Mammary epithelial cell (primary cell): ENCODE measurements at places on chromosomes 7 and 10. TPM values are rescaled to one million over a fixed set of nuclear protein-coding genes. Genes with fewer than 3 reads are reported as not detected.

DNA sequence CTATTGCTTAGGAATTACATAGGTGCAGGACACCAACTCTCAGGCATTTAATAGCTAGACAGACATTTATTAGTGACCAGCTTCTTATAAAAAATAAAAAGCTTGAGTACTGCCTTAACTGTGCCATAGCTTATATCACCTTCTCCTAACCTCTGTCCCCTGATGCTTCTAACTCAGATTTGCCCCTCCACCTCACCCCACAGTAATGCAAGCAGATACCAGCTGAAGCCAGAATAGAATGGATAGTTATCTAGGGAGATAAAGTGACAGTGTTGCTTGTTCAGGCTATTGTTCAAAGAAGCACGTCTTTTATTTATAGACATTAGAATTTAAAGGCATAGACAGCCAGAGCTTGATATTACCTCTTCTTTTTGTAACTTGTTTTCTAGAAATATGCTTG is 99.6 kb upstream of the GLCCI1 start:
- no peak for DNase-seq

GRCh38 chr7:144027974-144028373 is 20.8 kb upstream of the OR2A5 start:
- no peak for DNase-seq

DNA sequence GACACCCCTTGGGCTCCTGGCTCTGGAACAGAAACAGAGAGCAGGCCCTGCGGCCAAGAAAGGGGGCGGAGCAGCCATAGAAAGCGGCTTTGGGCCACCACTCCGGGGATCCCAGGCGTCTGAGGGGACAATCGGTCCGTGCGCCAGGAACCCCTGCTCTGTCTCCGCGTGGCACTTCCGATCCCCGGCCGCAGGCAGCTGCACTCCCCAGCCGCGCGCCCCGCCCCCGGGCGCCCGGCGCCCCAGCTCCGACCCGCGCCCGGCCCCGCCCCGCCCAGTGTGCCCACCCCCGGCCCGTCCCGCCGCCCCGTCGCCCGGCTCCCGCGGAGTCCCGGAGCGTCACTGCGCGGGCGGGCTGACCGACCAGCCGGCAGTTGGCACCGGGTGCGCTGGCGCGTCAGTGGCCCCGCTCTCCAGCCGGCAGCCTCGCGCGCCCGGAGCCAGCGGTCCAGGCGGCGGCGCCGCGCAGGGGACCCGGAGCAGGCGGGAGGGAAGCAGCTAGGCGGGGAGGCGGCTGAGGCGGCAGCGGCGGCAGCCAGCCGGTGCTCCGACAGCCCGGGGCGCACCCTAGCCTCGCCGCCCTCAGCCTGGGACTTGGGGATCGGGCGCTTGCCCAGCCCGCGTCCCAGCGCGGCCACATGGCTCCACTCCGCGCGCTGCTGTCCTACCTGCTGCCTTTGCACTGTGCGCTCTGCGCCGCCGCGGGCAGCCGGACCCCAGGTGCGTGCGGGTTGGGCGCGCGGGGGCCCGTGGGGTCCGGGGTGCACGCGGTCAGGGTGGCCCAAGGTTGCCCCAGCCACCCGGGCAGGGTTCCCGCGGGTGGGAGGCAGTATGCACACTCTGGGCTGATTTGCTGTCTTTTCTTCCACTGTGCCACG is at the start of gene ADAMTS14:
Gene ADAMTS14 (plus strand): TSS at position 342 of the 878 bp plus-strand sequence. CDS start 297 bp downstream, at position 639.
- no peak for DNase-seq

DNA sequence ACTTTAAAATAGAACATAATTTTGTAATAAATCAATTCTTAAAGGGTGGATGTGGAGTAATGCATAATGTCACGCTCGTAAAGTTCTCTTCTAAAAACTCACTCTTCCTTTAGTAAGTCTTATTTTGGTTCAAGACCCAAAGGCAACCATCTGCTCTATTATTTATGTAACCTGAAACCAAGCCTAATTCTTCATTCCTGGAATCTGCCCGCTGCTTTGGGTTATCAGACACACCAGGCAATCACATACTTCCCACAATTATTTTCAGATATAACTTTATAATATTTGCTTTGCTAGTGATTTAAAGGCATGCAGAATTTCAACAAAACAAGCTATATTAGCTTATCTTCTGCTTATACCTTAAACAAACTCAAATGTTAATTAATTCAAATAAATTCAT is 39.0 kb downstream of the RAB11FIP2 start:
- no peak for DNase-seq

DNA sequence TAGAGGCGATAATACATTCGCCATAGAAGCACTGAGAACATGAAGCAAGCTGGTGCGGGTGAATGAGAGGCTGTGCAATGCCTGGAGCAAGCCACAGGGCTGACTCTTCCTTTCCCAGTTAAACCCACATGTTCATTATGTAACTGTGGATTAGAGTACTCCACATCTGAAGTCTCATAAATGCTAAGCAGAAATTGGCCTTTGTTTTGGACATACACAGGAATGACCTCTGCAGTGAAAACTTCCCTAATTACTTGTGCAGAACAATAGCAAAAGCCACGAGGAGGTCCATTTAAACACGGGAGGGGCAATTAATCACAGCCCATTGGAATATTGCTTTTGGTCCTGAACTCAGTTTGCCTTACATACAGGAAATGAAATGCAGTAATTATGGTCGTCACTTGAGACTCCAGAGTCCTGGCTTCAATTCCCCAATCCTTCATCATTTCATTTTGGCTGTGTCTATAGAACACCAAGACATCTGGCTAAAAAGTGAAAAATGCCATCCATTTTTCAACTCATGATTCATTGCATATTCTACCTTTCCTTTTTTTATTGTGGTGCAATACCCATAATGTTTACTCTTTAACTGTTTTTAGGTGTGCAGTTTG is 78.7 kb upstream of the CXCL12 start:
- DNase-seq = no peak

DNA sequence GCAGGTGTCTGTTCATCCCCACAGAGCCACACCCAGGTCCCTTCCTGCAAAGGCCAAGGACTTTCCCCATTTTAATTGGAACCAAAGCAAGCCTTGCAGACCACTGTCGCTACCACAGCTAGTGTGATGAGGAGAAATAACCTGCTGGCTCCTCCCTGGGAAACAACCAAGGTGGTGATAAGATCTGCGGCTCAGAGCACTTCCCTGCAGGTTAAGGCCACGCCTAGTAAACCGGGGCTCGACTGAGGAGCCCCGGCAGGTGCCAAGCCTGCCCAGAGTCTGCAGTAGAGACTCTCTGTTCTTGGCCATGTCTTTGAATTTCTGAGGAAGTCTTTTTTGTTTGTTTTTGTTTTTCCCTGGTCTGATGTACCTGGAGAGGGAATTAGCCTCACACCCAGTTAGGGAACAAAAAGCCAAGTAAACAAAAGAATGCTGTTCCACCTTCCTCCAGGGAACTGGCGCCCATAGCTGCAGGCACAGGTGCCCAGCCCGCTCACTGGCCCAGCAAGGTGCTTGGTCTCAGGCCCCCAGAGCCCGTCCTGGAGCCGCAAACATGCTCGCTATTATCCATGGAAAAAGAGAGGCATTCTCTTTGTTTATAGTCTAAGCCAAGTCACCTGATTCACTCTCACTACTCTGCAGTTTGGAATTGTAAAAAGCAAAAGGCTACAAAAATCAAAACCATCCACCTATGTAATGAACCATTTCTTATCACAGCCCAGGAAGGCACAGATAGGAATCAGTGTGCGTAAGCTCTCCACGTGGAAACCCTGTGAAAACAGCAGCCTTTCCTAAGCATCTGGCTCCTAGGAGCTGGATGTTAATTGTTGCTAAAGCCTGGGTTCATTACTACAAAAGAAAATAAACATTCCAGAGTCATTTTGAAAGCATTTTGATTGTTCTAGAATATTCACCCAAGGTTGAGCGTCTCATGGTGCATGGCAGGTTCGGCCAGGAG is 2.7 kb downstream of the GPR146 start:
- DNase-seq = no peak

- DNase-seq = peak; percentile 60
Observed at GRCh38 chr7:107725138-107725740, 18.7 kb upstream of the CBLL1 start.

DNA sequence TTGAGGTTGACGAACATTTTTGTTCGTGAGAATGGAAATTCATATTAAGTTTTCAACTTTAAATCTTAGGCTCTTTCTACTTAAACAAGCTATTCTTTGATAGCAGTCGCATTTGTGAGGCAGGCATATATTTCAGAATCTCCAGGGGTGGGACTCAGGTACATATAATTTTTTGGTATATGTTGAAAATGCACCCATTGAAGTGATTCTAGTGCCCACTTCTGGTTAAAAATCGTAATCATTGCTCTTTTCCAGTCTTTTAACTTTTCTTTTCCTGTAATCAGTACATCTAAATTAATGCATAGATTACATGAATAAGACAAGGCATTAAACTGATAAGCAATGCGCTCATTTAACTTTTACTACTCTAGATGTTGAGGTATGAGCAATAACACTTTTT is 67.8 kb downstream of the ZNRF2 start:
- DNase-seq = no peak

DNA sequence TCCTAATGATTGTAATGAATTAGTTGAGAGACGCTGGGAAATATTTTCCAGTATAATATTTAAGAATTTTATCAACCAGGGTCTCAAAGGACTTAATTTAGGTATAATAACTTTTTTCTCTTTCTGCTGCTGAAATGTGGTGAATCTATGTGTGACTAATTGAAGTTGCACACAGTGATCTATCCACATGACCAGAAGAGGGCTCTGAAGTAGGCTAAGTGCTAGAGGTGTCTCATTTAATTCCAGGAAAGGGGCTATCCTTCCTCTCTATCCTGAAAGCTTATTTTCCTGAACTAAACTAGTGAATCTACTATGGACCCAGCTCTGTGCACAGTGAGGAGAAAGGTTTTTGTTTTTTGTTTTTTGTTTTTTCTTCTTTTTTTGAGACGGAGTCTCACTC is 294.4 kb upstream of the MYO3A start:
- no peak for DNase-seq

DNA sequence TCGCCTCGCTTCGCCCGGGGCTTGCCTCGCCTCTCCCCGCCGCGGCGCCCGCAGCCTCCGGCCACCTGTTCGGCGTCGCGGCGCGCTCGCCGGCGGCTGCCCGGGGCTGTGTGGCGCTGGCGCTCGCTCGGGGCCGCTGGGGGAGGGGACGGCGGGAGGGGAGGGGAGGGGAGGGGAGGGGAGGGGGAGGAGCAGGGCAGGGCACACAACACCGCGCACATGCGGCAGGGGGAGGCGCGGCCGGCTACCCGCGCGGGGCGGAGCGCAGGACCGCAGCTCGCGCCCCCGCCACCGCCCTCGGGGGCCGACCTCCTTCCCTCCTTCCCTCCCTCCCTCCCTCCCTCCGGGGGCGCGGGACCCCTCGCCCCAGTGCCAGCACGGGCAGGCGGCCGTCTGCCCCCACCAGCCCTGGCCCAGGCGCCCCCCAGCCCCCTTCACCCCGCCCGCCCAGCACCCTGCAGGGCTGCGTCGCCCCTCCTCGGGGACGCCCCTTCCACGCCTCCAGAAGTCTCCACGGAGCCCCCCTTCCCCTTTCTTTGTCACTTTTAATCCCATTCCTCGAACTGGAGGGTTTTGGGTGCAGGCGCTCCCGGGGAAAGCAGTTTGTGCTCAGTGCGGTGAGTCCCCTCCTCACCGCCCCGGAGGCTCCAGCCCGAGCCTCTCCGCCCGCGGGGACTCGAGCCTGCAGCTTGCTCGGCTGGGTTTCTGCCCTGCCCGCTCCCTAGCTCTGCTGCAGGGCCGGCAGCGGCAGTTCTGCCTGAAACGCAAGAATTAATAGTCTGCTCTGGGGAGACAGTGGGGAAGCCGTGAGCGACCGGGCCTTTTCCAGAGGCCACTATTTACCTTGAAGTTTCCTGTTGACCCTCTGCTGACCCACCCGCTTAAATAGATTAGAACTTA is at the start of gene PARD3:
Gene PARD3 (minus strand): TSS at position 112 of the 900 bp plus-strand sequence. CDS start 301 bp downstream, outside the sequence.
- peak; percentile 42 for DNase-seq

DNA sequence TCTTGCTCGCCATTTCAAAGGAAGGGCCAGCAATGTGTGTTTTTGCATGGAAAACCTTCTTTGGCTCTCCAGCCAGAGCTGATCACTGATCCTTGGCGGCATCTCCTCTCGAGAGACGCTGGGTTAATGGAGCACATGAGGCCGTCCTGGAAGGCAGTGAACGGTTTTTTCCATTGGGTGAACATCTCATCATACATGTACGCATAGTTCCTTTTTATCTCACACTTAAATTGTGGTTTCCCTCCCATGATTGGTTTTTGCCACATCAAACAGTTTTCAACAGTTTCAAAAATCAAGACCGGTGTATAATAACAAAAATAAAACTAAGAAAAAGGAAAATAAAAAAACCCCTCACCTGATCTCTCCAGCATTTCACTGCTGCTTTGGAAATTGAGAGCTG is 276.4 kb downstream of the TCF7L2 start:
- no peak for DNase-seq

GRCh38 chr7:130008941-130009847 is 42.0 kb downstream of the ZC3HC1 start:
- peak; percentile 99 for DNase-seq

DNA sequence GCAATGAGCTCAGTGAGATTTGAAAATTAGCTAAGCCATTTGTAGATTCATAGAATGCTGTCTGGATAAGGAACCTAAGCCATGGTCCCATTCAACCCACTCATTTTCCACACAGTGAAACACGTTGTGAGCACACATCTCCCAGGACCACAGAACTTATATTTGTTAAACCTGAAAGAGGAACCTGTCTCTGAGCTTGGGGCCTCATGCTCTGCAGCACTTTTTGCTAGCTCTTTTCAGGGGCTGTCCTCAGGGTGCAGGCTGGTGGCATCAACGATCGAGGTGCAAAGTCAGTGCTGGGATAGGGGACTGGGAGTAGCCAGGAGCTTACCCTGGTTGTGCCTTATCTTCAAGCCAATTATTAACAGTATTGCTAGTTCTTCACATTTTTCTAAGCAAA is 11.9 kb downstream of the HECW1 start:
- no peak for DNase-seq

DNA sequence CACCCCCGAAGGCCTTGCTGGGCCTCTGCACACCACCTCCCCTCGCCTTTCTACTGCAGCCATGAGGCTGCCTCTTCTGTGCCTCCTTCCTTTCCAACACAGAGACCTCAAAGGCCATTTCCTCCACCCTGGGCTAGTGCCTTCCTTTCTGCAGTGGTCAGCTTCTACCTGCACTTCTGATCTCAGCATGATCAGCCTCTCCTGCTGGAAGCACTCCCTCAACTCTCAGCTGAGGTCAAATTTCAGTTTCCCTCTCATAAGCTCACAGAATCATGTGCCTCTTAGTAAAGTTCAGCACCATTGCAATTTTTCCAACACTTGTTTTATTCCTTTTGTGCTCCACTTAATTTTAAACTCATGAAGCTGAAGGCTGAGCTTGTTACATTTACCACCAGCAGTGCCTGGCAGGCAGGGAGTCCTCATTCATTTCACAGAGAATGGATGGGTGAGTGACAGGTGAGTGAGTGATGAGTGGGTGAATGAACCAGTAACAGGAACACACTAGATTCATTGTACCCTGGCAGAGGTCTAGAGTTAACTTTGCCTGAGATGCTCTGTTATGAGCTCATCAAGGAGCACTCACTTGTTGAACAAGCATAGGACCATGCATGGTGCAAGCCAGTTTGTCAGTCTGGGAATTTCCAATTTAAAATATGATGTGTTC is 124.0 kb upstream of the PRSS58 start:
- DNase-seq = peak; percentile 76

Gene PRSS37
- total RNA-seq = not detected

Gene CYP3A7
- total RNA-seq = not detected in 2 replicates
